Activated effector memory CD4-positive, alpha-beta T cell treated with Interleukin-2 at 50 U/mL for 16 hours (primary cell): ENCODE measurements at places on chromosomes 2 and 18.

- no peak for DNase-seq
Measured at GRCh38 chr2:231306791-231307393, 88.6 kb upstream of the B3GNT7 start.

DNA sequence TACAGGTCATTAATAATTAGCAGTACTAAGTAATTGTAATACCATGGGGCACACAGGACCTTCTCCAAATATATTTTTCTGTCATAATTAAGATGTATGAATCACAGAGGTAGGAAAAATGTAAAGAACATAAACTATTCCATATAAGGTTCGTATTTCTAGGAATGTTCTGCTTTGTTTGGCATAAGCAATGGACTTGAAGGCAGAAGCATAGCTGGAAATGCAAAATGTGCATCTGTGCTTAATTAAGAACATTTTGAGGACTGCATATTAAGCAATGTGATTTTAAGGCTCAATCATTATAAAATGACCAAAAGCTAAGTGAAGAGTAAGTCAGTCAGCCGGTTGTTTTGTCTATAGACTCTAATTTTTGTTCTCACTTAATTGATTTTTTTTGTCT lies 123.2 kb downstream of the RBM43 start:
- no peak for DNase-seq

GRCh38 chr18:22211657-22212056 lies 42.3 kb downstream of the GATA6 start:
- DNase-seq, result no peak

DNA sequence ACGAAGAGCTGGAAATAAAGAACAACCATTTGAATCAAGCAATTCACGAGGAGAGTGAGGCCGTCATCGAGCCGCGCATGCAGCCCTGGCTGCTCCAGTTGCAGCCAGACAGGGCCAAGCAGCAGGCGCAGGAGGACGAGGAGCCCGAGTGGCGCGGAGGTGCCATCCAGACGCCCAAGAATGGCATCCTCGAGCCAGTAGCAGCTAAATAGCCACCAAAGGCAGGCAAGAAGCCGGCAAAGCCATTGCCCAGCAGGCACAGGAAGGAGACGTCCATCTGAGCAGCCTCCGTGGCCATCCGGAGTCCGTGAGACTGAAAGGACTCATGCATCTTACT lies 8.9 kb upstream of the CHST10 start:
- DNase-seq, result no peak

DNA sequence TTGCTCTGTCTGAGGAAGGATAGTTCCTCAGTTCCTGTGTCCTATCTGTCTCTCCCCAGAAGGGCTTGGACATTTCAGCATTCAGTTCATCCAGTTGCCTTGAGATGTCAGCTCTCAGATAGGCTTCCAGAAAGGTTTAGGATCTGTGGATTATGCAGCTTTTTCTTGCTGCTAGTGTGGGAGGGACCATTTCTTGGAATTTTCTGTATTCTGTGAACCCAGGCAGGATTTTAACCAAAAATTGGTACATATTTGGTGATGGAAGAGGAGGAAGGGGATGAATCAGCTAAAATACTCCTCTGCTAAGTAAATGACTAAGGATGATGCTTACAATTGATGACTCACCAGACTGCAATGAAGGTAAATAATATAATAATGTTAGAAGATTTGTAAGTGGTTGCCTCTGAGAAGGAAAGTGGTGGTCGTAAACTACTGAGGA lies 58.6 kb upstream of the DOCK10 start:
- DNase-seq, result no peak

GRCh38 chr2:23206650-23207049 lies 178.3 kb upstream of the KLHL29 start:
- DNase-seq, result no peak
